NCI-H774 (cell line): ENCODE measurements at places on chromosomes 2 and 18.

DNA sequence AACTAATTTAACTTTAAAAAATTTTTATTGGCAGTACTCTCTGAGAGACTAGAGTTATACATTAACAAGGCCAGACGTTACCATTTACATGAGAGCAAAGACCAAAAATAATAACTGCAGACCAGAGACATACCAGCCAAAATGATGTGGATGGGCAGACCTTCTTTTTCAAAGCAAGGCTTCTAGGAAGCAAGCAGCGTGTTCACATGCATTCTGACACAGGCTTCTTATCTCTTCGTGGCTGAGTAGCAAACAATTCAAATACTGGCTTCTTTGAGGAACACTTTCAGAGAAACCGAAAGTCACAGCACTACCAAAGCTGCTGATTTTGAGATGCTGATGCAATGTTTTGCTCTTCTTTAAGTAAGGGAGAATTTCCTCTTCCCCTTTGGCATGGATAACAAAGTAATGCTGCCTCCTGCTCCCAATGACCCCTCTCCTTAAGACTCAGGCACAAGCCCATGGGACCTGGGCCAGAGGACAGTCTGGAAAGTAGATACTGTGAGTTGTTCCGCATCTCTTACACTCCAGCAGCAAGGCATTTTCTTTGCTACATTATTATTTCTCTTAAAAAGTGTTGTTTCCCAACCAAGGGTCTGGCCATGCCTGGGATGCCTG, 181.9 kb downstream of the MREG start:
- DNase-seq, result no peak

DNA sequence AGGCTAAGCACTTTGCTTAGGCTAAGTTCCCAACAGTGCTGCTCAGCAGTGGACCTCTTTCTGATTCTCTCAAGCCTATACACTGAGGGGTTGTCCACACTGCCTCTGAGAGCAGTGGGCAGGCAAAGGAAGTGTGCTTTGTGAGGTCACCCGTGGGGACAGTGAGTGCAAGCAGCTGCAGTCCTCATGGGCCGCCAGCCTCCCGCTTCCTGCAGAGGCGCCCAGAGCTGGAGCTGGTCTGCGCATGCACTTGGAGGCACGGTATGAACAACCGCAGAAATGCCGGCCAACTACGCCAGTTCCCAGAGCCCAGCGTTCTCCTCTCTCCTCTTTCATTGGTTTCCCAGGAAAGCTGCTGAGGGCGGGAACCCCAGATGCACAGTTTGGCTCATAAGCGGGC, 149.5 kb upstream of the DLX2 start:
- DNase-seq, result no peak

GRCh38 chr2:113068706-113069485, 1.1 kb downstream of the IL1F10 start:
- DNase-seq, result no peak

GRCh38 chr2:130819608-130820278, 17.0 kb upstream of the ARHGEF4 start:
- DNase-seq, result no peak

DNA sequence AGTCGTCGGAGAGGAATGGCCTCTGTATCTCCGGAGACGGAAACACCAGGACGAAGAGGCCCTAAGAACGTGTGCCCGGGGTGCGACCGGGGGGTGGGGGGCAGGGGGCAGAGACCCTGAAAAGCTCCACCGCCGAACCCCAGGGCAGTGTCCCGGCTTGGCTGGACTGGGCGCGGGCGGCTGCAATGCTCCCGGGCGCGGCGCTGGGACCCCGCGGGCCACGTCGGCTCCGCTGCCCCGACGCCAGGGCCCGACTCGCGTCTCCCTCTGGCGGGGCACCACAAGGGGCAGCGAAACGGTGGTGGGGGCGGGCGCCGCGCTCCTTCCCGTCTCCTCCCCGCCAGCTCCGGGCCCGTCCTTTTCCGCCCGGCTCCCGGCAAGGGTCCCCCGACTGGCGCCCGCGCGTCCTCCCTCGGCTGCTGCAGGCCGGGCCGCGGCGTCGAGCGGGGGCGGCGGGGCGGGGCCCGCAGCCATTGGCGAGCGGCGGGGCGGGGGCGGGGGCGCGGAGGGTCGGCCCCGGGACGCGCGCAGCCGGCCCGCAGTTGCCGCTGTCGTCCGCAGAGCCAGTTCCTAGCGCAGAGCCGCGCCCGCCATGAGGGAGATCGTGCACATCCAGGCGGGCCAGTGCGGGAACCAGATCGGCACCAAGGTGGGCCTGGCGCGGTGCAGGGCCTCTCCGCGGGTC, at the start of gene TUBB6:
TUBB6 (plus strand) TSS at position 541 of the 685 bp plus-strand sequence; CDS start at position 593, 52 bp downstream.
- peak; percentile 36 for DNase-seq

DNA sequence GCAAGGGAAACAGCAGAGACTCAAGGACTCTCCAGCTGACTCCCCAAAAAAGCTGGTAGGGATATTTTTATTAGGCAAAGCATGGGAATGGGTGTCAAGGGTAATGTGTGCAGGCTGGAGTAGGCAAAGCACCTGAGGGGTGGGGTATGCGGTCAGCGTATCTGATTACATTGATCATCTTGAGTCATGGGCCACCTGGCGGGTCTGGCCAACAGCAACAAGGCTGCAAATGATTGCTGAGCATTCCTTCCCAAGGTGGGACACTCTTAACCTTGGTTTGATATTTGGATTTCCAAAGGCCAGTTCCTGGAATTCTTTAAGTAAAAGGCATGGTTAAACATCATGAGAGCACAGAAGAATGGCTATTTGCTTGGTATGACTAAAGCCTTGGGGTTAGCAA, 32.6 kb upstream of the CCBE1 start:
- DNase-seq, result no peak

DNA sequence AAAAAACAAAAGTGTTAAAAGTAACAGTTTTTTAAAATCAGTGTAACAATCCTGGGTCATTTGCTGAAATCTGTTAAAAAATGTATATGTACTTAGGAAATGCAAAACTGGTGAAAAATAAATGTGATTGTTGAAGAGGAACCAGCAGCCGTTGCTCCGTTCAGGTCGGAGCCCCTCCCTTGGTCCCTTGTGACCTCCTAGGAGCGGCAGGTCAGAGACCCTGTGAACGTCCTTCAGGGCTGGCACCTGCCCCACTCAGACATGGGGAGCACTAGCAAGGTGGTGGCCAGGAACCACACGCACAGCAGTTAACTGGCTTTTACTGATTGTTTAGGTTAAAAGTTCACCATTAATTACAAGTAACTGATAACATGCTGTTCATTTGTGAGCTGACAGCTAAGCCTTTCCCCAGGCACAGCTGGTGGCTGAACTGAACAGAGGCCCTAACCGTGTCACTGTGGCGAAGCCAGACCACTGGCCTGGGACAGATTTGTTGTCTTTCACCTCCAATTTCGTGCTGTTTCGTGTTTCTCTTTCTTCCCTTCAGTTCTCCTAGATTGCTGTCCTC, 159.2 kb upstream of the ALKAL2 start:
- DNase-seq, result no peak

DNA sequence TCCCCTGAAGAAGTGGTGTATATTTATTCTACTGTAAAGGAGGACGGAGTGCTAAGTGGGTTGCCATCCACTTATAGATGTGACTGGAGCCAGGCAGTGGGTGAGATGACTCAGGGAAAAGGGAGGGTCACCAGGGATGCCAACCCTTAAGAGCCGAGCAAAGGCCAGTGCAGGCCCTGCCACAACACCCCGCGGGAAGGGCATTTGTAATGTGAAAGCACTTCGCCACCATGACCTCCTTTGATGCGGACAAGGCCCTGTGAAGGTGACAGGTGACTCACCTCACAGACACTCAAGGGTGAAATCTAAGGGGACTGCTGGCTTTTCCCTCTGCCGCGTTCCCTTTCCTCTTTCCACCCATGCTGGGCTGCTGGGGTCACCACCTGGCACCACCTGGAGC, 50.2 kb upstream of the MRPL33 start:
- DNase-seq, result no peak

- no peak for DNase-seq
These were observed 79.8 kb downstream of the XRCC5 start for GRCh38 chr2:216188956-216189355.

DNA sequence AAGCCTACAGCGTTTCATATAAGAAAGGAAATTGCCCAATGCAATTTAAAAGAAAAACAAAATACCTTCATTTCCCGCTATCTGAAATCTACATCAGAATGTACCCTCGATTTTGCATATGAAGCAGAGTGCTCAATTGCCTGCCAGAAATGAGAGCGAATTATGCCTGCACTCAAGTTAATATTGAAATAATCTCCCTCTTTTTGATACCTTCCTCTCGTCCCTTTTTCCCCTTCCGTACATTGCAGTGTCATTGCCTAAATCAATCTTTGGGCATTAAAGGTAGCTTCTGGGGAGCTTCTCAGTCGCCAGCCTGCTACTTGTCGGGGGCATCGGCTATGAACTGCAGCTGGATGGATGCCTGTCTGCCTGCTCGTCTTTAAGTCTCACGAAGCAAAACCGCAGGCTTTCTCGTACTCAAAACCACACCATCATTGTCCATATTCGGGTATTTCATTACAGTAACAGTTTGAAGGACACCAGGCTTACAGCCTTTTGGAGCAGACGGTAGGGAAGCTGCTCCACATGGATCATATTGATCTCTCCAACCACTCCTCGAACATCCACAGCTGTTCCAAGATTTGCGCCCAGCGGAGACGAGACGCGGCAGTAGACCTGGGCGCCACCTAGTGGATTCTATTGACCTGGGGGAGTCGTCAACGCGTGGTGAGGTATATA, 64.0 kb upstream of the HNRNPA3 start:
- DNase-seq, result peak; percentile 69

DNA sequence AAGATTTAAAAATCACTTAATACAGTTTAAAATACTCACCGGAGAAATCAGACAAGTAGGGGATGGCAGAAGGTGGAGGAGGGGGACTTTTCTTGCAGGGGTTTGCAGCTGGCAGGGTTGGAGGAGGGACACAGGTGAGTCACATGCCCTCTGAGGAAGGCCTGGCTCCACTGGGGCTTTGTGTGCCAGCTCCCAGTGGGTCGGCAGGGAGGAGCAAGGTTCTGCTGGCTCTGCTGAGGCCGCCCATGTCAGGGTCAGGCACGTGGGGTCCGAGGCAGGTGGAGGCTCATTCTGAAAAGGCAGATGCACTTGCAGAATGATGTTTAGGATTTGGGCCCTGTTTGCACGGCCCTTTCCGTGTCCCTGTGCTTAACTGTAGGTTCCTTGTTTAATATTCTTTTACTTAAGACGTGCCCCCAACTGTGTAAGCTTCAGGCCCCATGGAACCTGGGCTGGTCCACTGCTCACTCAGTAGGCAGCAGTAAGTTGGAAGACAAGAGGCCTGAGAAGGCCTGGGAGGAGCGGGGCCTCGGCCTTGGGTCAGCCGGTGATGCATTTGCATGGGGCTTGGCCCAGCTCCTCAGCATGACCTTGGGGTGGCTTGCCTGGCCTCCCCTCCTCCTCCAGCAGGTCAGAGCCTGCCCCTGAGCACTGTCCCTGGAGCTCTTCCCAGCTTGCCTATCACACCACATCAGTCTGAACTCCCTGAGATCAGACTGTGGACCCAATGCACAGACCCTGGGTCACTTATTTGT, 141.0 kb downstream of the GLI2 start:
- DNase-seq, result no peak

GRCh38 chr18:66587430-66587829, 16.5 kb downstream of the CDH19 start:
- DNase-seq, result no peak

DNA sequence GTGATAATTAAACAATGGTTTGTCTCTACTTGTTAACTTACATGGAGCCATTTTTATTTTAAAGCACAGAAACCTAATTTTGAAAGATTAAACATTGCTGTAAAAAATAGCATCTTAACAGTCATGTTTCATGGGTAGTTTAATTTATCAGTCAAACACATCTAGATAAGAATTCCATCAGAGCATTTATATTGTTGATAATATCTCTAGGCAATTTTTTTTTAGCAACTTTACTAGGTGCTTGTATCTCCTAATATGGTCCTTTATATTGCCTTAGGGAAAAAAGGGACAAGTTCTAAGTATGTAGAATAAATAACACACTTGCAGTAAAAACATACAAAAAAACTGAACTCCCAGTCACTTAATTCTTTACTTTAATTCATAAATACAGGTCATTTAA, 863 bp downstream of the CSRNP3 start:
- DNase-seq, result no peak

- no peak for DNase-seq
These were observed 47.3 kb upstream of the HPCAL1 start for GRCh38 chr2:10255189-10256030.

DNA sequence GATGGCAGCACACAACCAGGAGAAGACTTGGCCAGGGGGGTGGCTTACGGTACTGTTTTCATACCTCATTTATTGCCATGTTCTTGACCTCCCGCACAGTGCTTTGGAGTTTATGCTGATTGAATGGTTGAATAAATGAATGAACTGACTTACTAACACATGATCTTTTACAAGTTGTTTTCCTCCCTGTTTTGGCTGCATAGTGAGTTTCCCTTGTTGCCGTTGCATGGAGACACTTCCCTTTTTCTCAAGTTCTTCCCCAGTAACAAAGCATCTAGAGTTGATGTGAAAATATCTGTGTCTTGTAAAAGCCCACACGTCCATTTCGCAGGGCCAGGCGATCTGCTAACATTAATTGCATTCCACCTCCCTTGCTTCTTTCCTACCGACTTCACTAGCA, 35.7 kb upstream of the RAB1A start:
- no peak for DNase-seq

DNA sequence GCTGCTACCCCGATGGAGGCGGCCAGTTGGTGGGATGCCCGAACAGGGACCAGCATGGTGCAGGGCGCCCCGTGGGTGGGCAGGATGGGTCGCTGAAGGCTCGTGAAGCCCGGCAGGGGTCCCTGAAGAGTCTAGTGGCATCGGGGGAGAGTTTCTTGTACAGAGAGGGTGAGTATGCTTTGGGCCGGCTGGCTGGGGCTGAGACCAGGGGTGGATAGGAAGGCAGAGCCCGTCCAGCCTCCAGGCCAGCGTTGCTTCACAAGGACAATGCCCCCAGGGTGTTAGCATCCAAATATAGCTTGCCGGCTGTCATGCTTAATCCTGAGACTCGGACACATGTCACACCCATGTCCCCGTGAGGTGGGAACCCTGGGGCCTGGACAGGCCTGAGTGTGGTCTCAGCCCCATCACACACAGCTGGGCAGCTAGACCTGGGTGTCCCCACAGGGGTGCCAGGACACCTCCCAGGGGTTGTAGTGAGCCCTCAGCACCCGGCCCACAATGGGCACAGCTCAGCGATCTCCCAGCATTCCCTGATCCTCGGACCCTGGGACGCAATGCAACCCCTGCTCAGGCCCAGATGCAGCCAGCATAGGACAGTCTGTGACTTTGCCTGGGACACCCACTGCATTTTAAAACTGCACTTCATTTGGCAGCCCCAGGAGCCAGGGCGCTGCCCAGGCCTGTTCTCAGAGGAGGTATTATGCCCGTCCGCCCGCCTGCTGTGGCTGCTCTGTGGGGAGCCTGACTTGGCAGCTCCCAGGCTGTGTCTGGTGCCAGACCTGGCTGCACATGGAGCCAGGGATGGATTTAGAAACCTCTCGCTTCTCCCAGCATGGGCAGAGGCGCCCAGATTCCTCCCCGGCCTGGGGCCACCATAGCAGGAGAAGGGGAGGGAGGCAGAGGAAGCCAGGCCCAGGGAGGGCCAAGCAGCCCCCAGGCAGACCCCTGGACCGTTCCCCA, 36.4 kb downstream of the RAMP1 start:
- no peak for DNase-seq

GRCh38 chr2:231258701-231259100, 60.3 kb downstream of the ARMC9 start:
- DNase-seq, result no peak

- DNase-seq, result no peak
These were observed 722 bp downstream of the ACSL3 start for GRCh38 chr2:222861411-222862105.
